ENCODE measurements at places on chromosomes 3 and 15.

GRCh38 chr3:6125520-6125919, 735.4 kb upstream of the GRM7 start:
- no peak for DNase-seq

- no peak for DNase-seq
These were observed 41.3 kb downstream of the ST6GAL1 start for GRCh38 chr3:186971578-186971977.

GRCh38 chr3:156688632-156689452, 14.5 kb downstream of the TIPARP start:
- peak; percentile 31 for DNase-seq

GRCh38 chr15:48798319-48798718, 12.6 kb downstream of the CEP152 start:
- DNase-seq: no peak

- DNase-seq: no peak
These were observed 304.0 kb downstream of the TIGIT start for GRCh38 chr3:114597871-114598270.

DNA sequence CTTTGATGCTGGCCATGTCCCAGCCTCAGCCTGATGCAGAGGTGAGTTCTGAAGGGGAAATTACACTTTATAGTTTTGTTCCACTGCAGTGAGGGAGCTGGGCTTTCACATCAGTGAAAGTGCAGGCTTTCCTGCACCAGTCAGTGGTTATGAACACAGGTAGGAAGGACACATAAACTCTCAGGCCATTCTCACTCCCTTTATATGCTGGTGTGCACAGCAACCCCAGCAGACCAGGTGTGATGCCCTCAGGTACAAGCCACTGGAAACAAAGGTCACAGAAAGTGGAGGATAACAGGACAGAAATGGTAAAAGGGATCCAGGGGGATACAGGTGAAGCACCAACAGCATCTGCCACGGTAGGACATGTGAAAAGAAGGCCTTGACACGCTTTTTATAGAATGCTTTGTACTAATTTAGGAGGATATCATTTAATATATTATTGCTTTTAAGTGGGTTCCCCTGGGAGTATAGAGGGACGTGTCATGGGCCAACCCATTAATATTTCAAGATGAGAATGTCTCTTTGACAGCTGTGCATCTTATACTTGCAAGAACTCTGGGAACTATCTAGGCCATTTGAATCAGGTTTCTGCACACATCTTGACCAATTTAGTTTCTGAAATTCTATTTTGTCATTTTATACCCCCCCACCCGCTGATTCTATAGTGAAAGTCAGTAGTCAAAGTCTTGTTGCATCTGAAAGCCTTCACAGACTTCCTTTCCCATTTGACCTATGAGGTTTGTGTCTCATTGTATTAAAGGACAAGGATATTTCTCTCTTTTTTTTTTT, 25.0 kb upstream of the BLM start:
- no peak for DNase-seq

DNA sequence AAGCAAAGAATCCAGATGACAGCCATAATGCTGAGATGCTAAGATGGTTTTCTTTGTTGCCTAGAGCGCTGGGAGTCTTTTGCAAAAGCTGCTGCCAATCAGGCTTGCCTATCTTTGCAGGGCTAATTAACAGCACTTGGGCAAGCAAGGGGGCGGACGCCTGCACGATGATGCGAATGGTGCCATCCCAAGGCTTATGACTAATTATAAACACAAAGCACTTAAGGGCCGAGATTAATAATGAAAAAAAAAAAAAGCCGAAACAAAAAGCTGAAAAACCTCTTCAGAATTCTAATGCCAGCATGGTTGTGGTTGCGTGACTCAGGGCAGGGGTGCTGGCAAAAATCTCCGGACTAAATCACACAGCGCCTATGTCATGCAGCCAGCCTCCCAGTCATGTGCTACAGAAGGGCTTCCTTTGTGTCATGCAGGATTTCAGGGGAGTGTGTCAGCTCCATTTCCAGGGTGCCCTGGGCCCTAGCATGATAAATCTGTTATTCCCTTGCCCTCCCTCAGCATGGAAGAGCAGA, 185.0 kb upstream of the ANKRD28 start:
- no peak for DNase-seq

DNA sequence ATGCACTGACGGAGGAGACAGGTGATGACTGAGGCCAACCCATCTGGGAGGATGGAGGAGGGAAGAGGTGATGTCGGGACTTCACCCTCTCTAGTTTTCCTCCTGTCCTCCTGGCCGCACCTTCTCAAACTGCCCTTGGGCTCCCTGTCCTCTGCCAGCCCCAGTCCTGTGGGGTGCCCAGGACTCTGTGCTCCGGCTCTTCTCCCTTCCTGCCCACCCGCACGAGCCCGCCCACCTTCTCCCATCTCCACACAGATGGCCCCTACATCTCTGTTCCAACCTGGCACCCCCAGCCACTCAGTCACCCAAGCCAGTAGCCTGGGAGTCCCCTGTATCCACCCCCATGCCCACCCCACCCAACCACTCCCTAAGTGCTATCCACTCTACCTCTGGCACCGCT, 206.7 kb upstream of the LINGO1 start:
- no peak for DNase-seq

- DNase-seq: no peak
These were observed 15.9 kb upstream of the FOXP1 start for GRCh38 chr3:71599416-71599815.

- DNase-seq: peak; percentile 63
These were observed 835 bp downstream of the UBE3A start for GRCh38 chr15:25437777-25438600.

- no peak for DNase-seq
These were observed 140.2 kb downstream of the CACNA2D3 start for GRCh38 chr3:54262541-54262940.

DNA sequence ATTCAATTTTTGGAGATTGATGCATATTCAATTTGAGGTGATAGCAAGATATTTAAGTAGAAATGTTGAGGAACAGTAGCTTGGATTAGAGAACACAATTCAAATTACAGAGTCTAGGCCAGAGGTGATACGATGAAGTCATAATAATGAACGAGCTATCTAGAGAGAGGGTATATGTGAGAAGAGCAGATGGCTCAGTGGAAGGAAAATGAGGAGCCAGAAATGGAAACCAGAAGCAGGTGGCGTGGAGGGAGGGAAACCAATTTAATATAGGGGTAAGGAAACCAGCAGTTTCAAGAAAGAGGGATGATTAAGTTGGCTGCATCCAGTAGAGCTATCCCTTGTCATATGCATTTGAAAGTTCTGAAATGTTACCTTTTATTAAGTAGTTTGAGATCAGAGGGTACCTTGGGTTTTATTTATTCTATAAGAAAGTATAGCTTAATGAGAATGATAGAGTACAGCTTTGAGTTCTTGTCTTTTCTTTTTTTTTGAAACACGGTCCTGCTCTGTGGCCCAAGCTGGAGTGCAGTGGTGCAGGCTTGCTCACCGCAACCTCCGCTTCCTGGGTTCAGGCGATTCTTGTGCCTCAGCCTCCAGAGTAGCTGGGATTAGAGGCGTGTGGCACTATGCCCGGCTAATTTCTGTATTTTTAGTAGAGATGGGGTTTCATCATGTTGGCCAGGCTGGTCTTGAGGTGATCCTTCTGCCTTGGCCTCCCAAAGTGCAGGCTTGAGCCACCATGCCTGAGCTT, 22.1 kb downstream of the NCK1 start:
- DNase-seq: no peak

Data from right lung (tissue), 10 donors.